NK-92 treated with Interleukin-12 subunit alpha and Interleukin-12 subunit beta, amount 100 ng/mL, for 24 hours (cell line): ENCODE measurements at places on chromosomes 1 and 21.

- DNase-seq: no peak
Measured at GRCh38 chr1:93710499-93711453, 29.1 kb upstream of the BCAR3 start.

- no peak for DNase-seq
Measured at GRCh38 chr1:244165021-244165420, 113.9 kb downstream of the ZBTB18 start.

GRCh38 chr1:116870300-116870699 lies 39.4 kb upstream of the PTGFRN start:
- no peak for DNase-seq

GRCh38 chr1:67889466-67889865 lies 56.2 kb upstream of the GNG12 start:
- DNase-seq: no peak

GRCh38 chr1:119838236-119838635 lies 27.0 kb upstream of the REG4 start:
- no peak for DNase-seq

DNA sequence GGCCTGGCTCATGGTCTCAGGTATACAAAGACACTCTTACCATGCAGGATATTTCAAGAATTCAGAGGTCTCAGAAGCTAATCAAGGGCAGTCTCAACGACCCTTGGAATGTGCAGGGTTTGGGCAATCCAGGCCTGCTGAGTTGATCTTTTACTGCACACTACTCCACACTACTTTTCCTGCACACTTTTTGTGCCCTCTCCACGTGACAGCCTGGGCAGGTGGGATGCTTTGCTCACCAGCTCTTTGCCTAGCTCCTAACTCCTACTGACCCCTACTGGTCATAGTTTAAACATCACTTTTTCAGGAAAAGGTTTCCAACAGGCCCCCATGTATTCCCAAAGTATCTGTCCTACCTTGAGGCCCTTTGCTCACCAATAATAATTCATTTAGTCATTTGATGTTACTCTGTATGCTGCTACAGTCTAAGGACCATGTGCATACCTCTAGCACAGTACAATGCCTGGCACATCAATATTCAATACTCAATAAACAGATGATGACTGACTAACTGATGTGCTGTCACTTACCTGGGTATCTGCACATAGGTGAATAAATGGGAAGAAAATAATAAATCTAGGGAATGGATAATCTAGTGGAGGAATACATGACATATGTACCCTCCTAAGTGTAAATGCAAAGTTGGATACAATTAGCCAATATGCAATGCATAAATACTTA lies 9.6 kb downstream of the DUSP23 start:
- no peak for DNase-seq

- no peak for DNase-seq
Measured at GRCh38 chr1:8197493-8198282, 120.2 kb upstream of the SLC45A1 start.

DNA sequence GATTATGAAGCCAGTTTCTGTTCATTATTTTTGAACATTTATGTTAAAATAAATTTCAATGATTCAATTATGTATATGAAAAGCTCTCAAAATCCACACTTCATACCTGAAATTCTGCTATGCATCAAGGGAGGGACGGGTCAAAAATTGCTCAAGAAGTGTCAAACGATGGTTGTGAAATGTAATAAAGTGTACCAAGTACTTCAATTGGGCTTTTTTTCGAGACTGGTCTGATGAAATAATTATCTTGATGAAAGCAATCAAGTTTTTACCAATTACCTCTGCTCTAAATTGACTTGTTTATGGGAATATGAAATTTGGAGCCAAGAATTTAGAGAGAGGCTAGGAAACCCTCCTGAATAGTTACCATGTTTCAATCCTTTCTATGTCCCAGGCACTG lies 7.9 kb downstream of the OSCP1 start:
- no peak for DNase-seq

DNA sequence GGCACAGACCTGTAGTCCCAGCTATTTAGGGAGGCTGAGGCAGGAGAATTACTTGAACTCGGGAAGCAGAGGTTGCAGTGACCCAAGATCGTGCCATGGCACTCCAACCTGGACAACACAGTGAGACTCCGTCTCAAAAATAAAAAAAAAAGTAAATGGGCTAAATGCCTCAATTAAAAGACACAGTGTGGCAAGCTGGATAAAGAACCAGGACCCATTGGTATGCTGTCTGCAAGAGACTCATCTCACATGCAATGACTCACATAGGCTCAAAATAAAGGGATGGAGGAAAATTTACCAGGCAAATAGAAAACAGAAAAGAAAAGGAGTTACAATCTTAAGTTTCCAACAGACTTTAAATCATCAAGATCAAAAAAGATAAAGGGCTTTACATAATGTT lies 40.3 kb downstream of the ACBD6 start:
- no peak for DNase-seq

- DNase-seq: no peak
Measured at GRCh38 chr1:44138239-44138638, 3.2 kb downstream of the KLF18 start.

GRCh38 chr21:40215941-40216340 lies 348.7 kb downstream of the PCP4 start:
- no peak for DNase-seq

- no peak for DNase-seq
Measured at GRCh38 chr21:35994613-35995012, 65.7 kb downstream of the SETD4 start.

DNA sequence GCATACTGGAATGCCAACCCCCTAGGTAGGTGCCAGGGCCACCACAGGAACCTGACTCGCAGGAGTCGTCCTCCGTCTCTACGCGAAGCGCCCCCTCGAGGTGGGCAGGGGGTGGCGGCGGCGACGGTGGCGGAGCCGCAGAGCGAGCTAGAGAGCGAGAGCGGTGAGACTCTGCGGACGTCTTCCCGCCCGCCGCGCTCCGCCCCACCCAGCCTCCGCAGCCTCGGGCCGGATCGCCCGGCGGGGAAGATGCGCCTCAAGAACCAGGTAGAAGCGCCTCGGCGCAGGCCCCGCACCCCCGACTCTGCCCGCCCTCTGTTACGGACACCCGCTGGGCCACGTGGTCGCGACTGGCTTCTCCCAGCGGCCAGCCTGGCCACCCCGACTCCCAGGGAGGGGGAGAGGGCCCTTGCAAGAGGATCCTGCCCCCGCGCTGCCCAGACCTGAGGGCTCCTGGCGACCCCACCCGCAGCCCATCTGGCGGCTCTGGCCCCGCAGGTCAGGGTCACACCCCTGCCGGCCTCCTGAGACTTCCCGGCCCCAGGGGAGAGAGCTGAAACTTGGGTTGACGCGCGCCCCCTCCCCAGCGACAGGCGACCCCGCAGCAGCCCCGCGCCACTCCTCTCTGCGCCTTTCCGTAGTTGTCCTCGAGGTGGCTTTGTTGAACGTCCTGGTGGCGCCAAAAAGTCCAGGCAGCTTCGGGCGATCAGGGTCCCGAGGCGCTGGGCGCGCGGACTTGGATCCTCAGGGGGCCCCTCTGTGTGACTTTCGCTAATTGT lies 24.4 kb upstream of the AGBL4 start:
- DNase-seq: no peak

GRCh38 chr21:36747815-36748383 lies 49.0 kb downstream of the SIM2 start:
- no peak for DNase-seq

- no peak for DNase-seq
Measured at GRCh38 chr21:46159841-46160656, 4.7 kb upstream of the FTCD start.

GRCh38 chr1:78038071-78038470 lies 7.7 kb upstream of the GIPC2 start:
- DNase-seq: no peak

GRCh38 chr1:47805921-47806361 lies 191.2 kb downstream of the TRABD2B start:
- DNase-seq: no peak

DNA sequence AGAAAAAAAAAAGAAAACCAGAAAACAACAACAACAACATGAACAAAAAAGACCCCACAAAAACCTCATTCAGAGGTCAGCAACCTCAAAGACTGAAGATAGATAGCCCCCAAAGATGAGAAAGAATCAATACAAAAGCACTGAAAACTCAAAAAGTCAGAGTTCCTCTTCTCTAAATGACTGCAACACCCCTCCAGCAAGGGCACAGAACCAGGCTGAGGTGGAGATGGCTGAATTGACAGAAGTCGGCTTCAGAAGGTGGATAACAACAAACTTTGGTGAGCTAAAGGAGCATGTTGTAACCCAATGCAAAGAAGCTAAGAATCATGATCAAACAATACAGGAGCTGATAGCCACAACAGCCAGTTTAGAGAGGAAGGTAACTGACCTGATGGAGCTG lies 17.0 kb downstream of the RAB3GAP2 start:
- no peak for DNase-seq

DNA sequence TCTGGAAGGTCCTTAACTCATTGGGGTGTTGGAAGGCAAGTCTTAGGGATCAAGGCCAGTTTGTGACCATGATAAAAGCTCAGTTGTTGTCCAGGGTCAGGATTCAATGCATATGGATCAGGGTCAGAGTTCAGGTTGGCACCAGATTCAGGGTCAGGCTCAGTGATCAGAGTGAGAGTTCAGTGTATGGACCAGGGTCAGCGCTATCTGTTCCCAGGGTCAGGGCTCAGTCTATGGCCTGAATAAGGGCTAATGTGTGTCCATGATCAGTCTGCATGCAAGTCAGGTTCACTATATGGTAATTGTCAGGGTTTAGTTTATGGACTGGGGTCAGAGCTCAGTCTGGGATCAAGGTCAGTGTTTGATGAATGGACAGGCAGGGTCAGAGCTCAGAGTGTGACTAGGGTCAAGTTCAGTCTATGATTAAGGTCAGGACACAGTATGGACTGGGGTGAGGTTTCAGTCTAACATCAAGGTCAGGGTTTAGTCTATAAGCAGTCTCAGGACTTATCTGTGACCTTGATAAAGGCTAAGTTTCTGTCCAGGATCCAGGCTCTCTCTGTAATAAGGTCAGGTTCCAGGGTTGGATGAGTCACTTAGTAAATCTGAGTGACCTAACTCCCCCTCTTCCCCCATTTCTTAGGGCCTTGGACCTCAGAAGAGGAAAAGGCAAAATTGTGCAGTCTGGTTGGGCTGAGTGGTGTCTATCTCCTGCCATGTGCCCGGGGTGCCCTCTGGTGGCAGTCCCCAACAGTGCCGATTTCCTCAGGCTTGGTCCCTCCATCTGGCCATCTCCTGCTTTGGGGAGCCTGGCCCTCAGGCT lies 23.8 kb downstream of the KNCN start:
- DNase-seq: peak; percentile 62

DNA sequence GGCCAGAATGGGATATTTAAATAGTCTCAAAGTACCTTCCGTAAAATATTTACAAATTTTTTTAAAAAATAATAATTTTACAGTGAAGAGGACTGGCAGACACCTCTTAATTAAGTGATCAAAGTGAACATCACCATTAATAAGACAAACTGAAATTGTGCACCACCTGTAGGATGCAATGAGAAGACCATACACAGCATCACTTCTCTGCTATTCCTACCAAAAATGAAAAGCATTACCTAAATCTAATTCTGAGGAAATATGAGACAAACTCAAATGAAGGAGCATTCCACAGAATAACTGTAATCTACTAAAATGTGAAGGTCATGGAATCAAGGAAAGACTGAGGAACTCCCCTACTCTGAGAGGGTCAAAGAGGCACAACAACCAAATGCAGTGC lies 68.2 kb upstream of the PRDX6 start:
- no peak for DNase-seq

DNA sequence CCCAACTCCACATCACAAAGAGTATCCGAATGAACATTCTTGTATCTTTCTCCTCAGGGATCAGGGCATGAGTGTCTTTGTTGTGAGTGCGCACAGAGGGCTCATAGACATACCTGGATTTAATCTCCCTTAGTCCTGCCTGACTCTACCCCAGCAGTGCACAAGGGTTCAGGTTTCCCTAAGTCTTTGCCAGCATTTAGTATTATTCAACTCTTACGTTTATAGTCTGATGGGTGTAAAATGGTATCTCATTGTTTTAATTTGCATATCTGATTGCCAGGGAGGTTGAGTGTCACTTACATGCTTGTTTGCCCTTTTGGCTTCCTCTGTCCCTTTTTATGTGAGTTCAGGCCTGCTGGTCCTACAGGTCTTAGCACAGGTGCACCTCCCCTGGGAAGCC lies 49.5 kb downstream of the FOXD2 start:
- DNase-seq: no peak

DNA sequence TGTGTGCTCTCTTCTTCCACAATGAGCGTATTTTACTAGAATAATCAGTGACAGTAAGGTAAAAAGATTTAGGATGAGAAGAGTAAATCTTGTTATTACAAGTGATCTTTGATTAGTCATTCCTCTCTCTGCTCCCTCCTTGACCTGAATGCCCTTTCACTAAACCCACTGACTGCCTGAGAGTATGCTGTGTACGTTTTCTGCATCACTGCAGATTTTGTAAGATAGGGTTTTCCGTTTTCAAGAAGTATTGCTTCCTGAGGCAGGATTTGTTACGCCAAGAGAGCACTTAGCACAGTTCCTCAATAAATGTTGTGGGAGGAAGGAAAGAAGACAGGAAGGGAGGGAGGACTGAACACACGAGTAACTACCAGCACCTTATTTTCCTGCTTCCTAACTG lies 7.7 kb upstream of the LAMB3 start:
- DNase-seq: no peak

- no peak for DNase-seq
Measured at GRCh38 chr1:78619803-78620579, at the start of gene IFI44L. TSS of gene IFI44L (plus strand) at chr1:78620448. CDS start at chr1:78627916, 7,468 bp downstream.

GRCh38 chr1:200653022-200653462 lies 16.7 kb downstream of the DDX59 start:
- DNase-seq: no peak

- no peak for DNase-seq
Measured at GRCh38 chr1:37498872-37499617, 15.5 kb downstream of the MEAF6 start.

DNA sequence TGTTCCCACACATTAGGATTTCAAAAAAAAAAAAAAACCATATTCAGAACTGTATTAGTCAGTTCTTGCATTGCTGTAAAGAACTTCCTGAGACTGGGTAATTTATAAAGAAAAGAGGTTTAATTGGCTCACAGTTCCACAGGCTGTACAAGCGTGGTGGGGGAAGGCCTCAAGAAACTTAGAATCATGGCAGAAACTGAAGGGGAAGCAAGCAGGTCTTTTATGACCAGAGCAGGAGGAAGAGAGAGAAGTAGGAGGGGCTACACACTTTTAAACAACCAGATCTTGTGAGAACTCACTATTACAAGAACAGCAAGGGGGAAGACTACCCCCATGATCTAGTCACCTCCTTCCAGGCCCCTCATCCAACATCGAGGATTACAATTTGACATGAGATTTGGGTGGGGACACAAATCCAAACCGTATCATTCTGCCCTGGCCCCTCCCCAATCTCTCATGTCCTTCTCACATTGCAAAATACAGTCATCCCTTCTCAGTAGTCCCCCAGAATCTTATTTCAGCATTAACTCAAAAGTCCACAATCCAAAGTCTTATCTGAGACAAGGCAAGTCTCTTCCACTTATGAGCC lies 51.8 kb downstream of the POU2F1 start:
- no peak for DNase-seq

DNA sequence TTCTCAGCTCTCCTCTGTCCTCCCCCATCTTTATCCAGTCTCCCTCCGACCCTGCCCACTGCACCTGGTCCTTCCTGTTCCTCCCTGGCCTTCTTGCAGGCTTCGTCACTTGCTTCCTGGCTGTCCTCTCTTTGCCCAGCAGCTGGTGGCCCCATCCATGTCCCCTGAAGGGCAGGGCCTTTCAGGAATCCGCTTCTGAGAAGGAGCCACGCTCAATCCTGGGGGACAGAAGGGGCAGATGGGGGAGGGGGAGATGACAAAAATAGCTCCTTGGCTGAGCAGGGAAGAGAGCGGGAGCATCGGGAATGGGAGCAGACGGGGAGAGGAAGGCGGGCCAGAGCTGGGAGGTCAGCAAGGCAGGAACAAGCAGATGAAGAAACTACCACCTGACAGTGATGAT lies 40.7 kb downstream of the SLC30A1 start:
- DNase-seq: no peak
